ENCODE measurements at places on chromosomes 12 and 14. TPM values are rescaled to one million over a fixed set of nuclear protein-coding genes. Genes with fewer than 3 reads are reported as not detected.

HOXC12 gene
- not detected for total RNA-seq

BCL2L14 gene
- total RNA-seq = not detected

STON2 gene
- 162 TPM for total RNA-seq

RDH16 gene
- total RNA-seq = under 0.01 TPM

PZP gene
- total RNA-seq = not detected

MYH7 gene
- not detected for total RNA-seq

CGRRF1 gene
- 17.2 TPM for total RNA-seq

ALDH1L2 gene
- 58.7 TPM for total RNA-seq

SSPN gene
- total RNA-seq = 17.4 TPM

SLC8A3 gene
- total RNA-seq = not detected

ACSS3 gene
- 16.3 TPM for total RNA-seq

INHBC gene
- not detected for total RNA-seq

RNASE7 gene
- total RNA-seq = not detected

DNAH10 gene
- 0.81 TPM for total RNA-seq

IKZF4 gene
- total RNA-seq = 2.8 TPM

CD163 gene
- 0.24 TPM for total RNA-seq

All from hair follicle dermal papilla cell (primary cell).